Stimulated activated CD8-positive, alpha-beta memory T cell treated with anti-CD3 and anti-CD28 coated beads, Interleukin-15, amount 100 ng/mL, for 48 hours (primary cell): ENCODE measurements at places on chromosomes 16 and 17.

- no peak for DNase-seq
These were observed 14.4 kb downstream of the SNN start for GRCh38 chr16:11682655-11683096.

GRCh38 chr16:82373976-82374375 lies 204.0 kb upstream of the MPHOSPH6 start:
- DNase-seq = no peak

GRCh38 chr16:73199214-73199613 lies 151.3 kb upstream of the ZFHX3 start:
- DNase-seq = no peak

DNA sequence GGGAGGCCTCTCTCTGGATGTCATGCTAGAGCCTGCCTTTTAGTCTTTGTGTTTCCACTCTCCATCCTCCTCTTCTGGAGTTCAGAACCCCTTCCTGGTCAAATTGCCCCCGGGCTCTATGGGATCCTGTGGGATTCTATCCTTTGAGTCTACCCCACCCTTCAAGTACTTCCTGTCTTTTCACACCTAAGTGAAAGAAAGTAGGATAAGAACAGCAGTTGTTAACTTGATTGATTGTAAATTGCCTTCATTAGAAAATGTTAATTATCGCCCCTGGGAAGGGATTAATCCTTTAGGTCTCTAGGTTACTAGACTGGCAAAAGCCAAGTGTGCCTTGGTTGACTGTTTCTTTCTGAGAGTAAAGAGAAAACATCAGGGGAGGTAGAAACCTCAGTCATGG lies 30.1 kb downstream of the PRKCB start:
- DNase-seq = no peak

DNA sequence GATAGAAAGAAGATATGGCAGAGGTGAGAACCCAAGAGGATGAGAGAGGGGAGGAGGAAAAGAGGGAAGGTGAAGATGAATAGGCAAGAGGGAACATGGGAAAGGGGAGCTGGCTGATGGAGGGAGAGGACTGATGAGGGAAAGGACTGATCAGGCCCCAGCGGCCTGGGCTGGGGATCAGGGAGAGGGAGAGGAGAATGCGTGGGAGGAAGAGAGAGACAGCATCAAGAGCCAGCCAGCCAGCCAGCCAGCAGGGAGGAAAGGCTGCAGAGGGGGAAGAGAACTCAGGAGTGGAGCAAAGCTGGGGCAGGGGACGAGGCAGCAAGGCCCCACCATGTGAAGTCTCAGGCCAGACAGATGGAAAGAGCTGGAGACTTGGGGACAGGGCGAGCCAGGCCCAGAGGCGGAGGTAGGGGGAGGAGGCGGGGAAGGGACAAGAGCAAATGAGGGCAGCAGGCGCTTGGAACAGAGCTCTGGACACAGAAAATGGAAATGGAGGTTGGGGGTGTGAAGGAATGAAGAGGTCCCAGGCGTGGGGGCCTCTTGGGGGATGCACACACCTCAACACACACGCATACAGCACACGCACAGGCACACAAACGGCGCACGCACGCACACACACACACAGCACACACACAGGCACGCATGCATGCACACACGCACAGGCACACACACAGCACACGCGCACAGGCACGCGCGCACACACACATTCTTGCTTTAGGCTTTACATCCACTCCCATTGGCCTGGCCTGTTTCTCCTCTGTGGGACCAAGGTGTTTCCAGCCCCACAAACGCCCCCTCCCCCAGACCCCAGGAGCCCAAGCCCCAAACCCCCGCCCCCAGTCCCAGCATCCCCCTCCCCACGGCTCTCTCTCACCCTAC lies 12.3 kb downstream of the DLG4 start:
- no peak for DNase-seq
